NCI-H460 (cell line): ENCODE measurements at places on chromosomes 1 and 21.

- no peak for DNase-seq
Measured at GRCh38 chr1:228321895-228322294, 84.7 kb downstream of the TRIM11 start.

DNA sequence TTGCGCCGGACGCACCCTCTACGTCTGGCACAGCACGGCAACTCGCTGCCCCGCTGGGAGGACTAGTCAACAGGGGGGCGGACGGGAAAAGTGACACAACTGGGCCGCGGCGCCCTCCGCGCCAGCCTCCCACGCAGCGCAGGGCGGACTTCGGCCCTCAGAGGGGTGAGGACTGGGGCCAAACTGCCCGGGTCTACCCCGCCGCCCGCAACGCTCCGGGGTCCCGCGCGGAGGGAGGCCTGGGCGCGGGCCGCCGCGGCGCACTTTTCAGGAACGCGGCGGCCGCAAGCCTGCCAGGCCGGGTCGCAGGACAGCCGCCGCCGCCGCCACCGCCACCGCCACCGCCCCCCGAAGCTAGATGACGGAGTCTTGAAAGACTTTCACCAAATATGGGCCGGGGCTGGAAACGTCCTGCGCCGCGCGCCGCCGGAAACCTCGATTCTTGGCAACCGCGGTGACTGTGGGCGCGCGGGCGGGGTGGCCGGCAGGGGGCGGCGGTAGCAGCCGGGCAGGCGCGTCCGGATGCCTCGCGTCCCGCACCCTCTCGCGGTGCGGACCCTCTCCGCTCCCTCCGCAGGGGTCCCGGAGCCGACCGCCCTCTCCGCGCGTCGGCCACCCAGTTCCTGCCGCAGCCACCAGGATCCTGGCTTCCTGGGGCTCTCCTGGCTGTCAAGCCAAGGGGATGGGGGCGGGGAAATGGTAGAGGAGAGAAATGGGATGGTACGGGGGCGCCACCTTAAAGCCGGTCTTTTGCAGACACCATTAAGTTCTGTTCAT lies 3.7 kb upstream of the CCN1 start:
- peak; percentile 58 for DNase-seq

DNA sequence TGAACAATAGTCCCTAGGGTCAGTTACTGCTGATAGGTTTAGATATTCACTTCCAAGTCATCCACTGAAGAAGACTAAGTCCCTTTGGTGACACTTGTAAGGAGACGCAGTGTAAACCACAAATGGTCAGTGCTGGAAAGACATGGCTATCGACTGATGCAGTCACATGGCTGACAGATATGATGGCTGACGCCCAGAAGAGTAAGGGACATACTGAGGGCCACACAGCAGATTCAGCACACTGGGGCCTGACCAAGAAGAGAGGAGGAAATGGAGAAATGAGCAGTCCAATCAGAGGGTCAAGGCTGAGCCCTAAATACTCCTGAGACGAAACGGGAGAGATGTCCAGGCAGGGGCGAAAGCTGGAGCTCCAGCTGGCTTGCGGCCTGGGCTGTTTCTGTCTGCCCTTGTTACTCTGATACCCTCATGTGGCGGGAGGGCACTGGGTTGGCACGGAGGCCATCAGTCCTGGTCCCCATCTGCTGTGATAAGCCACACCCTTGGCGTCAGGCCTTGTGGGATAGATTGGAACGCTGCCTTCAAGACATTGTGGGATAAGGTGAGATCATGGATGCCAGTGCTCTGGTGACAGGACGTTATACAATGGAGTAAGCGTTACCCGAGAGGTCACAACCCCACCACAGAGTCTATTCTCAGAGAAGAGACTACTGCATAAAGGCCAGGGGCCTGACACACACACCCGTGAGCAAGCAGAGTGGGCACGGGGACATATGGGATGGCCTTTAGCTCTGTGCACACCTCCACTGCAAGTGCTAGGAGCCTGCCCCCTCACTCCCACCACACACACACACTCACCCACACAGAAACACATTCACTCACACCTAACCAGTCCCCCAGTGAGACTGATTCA lies 158.4 kb downstream of the TRABD2B start:
- no peak for DNase-seq

DNA sequence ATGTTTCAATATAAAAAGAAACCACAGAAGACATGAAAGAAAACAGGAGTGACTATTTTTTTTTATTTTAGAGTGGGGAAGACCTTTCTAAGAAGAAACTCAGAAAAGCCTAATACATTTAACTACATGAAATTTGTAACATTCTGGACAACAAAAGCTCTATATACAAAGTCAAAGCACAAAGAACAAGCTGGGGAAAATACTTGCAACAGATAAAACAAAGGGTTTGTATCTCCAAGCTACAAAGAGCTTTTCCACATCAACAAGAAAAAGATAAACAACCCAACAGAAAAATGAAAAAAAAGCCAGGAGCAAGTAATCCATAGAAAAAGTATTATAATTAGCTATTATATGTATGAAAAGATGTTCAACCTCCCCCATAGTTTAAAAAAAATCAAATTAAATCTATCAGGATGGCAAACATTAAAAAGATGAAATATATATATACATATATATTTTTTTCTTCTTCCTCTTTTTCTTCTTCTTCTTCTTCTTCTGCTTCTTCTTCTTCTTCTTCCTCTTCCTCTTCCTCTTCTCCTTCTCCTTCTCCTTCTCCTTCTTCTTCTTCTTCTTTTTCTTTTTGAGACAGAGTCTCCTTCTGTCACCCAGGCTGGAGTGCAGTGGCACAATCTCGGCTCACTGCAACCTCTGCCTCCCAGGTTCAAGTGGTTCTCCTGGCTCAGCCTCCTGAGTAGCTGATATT lies 49.1 kb upstream of the EPS8L3 start:
- no peak for DNase-seq

- no peak for DNase-seq
Measured at GRCh38 chr1:34066981-34067603, 97.9 kb downstream of the CSMD2 start.

GRCh38 chr1:56547977-56548376 lies 31.4 kb downstream of the PLPP3 start:
- DNase-seq, result no peak

- DNase-seq, result no peak
Measured at GRCh38 chr1:246218686-246219085, 288.4 kb downstream of the SMYD3 start.

GRCh38 chr21:14074177-14074576 lies 136.6 kb downstream of the LIPI start:
- DNase-seq, result no peak
